ENCODE measurements at places on chromosomes 16 and 17. TPM values are rescaled to one million over a fixed set of nuclear protein-coding genes. Genes with fewer than 3 reads are reported as not detected.
A peak's percentile ranks its signal among the peaks of the same experiment; 100 is the strongest.

DNA sequence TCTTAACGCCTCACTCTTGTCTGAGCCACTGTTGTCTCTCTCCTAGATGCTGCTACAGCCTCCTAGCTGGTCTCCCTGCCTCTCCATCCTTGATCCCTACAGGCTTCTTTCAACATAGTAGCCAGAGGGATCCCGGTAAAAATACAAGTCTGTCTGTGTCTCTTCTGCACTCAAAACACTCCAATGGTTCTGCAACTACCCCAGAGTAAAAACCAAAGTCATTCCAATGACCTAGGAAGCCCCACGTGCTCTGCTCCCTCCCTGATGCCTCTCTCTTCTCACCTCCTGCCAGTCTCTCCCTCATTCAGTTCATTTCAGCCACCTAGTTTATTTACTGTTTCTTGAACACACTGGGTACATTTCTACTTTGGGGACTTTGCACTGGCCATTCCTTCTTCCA is 135.2 kb downstream of the NPIPB5 start:
- DNase-seq, result no peak

DNA sequence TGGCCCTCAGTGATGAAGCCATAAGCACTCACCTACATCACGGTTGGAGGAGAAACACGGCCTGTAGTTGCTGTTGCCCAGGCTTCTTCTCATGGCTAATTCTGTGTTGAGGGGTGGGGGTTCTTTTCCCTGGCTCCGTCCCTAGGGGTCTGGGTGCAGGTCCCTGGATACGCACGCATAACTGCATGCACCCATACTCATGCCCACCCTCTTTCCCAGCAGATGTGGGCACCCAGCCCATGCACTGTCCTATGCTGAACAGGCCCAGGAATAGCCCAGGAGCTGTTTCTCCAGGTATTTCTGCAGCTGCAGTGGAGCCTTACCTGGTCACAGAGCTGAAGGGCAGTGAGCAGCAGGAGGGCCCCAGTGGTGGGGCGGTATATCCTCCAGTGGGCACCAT is 18.1 kb downstream of the ST6GALNAC1 start:
- DNase-seq, result no peak

DNA sequence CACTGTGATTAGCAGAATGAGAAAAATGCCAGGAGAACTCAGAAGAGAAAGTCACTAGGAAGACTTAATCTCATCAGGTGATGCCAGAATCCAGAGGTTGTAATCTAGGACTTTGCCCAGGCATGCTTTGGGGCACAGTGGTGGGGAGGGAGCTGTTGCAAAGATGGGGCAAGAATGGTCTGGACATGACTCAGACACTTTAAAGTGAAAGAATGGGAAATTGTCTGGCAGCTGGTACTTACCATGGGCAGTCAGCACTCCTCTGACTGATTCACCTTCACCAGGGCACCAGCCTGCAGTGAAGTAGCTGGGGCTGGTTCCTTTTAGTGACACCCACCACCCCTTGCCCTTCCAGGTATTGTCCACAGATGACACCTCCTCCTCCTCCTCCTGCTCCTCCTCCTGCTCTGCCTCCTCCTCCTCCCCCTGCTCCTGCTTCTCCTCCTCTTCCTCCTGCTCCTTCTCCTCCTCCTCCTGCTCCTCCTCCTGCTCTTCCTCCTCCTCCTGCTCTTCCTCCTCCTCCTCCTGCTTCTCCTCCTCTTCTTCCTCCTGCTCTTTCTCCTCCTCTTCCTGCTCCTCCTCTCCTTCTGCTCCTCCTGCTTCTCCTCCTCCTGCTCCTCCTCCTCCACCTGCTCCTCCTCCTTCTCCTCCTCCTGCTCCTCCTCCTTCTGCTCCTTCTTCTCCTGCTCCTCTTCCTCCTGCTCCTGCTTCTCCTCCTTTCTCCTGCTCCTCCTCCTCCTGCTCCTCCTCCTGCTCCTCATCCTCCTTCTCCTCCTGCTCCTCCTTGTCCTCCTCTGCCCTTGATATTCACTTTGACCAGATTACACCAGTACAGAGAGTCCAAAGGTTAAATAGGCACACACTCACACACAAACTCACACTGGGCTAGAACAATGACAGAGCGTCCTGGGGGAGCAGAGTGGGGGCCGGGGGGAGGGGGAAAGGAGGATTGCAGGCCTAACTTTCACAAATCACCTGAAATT is at the start of gene CHD9NB:
CHD9NB (minus strand) TSS at position 379 of the 983 bp plus-strand sequence. CDS start 8,739 bp downstream, outside the sequence.
- peak; percentile 95 for DNase-seq

DNA sequence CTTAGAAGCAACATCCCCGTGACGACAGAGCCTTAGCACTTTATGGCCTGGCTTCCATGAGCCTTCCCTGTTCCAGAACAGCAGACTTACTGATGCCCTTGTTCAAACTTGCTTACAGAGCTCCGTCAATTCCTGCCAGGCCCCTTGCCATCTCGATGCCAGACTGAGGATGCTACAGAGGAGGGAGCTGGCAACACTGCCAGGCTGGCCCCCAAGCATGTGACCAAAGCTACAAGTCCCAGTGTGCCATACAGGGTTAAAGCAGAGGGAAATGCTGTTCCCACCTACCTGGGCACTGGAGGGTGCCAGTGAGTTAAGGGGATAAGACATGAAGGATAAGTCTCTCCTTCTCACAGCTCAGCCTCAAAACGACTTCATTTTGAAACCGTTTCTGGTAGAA is 33.5 kb upstream of the SREBF1 start:
- DNase-seq, result no peak

The KCNJ16 gene
- not detected for total RNA-seq

The SOCS1 gene
- total RNA-seq, result 5.6 TPM
